ENCODE measurements at places on chromosomes 2 and 18.

GRCh38 chr2:85163675-85164074 is 30.5 kb downstream of the TCF7L1 start:
- DNase-seq: no peak

GRCh38 chr2:117718048-117718447 is 96.4 kb upstream of the DDX18 start:
- no peak for DNase-seq

GRCh38 chr18:40013001-40013609 is 1941.9 kb upstream of the PIK3C3 start:
- no peak for DNase-seq

- peak; percentile 81 for DNase-seq
Observed at GRCh38 chr18:79965119-79965902, 868 bp downstream of the HSBP1L1 start.

GRCh38 chr2:14960686-14961324 is 328.3 kb downstream of the LRATD1 start:
- DNase-seq: peak; percentile 67

- DNase-seq: no peak
Observed at GRCh38 chr2:111219285-111219684, 98.6 kb downstream of the BCL2L11 start.

- DNase-seq: no peak
Observed at GRCh38 chr2:19753314-19753713, 148.5 kb downstream of the TTC32 start.

- DNase-seq: no peak
Observed at GRCh38 chr18:63567276-63567675, 19.9 kb upstream of the SERPINB13 start.

DNA sequence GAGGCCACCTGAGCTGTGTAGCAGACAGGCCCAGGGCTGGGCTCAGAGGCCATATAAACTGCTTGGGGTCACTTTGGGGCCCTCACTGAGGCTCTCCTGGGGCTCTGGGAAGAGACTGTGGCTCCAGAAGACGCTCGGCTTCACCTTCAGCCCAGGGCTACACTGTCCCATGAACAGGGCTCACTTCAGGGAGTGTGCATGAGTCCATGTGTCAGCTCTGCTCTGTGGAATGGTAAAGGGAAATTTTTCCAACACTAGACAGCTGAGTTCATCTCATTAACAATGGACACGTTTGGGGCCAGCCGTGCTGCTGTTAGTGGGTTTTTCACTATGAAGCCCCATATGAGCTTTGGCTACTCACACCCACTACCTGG is 65.4 kb upstream of the TFCP2L1 start:
- DNase-seq: no peak
